Colonic mucosa (tissue), 4 donors: ENCODE measurements at places on chromosomes 2 and 18. TPM values are rescaled to one million over a fixed set of nuclear protein-coding genes. Genes with fewer than 3 reads are reported as not detected.

- no peak for DNase-seq
- no peaks in the 10 kb centered on the region for H3K27me3 ChIP-seq
- no peaks in the 10 kb centered on the region for H3K36me3 ChIP-seq
- H3K4me1 ChIP-seq = no peaks in the 10 kb centered on the region
- H3K27ac ChIP-seq = no peak overlapping the region
- no peak overlapping the region for H3K4me3 ChIP-seq
These were observed 8.6 kb upstream of the MAP3K20 start for GRCh38 chr2:173066887-173067676.

TDRD15 gene
- not detected for total RNA-seq

DNA sequence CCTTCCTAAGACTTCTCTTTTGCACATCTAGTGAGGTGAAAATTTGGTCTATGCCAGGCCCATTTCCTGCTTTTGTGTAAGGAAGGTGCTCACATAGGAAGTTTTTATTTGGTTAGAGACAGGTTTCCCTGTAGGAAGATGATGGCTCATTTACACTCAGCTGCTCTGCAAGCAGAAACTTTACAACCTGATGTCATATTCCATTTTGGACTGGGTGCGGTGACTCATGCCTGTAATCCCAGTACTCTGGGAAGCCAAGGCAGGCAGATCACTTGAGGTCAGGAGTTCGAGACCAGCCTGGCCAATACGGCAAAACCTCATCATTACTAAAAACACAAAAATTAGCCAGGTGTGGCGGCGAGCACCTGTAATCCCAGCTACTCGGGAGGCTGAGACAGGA is 35.8 kb downstream of the CASP10 start:
- H3K4me1 ChIP-seq = no peaks in the 10 kb centered on the region
- peak overlapping the region; percentile 82 for H3K27ac ChIP-seq
- peak; percentile 62 for DNase-seq
- peaks cover 4% of the 10 kb centered on the region for H3K36me3 ChIP-seq
- H3K4me3 ChIP-seq = no peak overlapping the region
- H3K27me3 ChIP-seq = no peaks in the 10 kb centered on the region

DNA sequence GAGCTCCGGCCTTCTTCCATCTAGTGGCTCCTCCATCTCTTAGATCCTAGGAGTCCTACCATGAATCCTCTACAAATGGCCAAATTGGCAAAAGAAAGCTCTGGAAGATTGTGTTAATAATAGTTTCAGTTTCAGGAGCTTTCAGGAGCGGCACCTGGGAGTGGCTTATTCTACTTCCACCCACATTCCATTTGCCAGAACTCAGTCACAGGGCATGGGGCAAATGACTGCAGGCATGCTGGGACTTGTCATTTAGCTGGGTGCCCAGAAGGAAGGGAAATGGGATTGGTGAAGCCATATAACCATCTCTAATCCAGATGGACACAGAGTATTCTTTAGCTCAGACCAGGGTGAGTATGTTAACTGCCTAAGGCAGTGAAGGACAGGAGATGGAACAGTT is 3.6 kb upstream of the LRATD1 start:
- peak overlapping the region; percentile 19 for H3K27ac ChIP-seq
- H3K4me3 ChIP-seq = no peak overlapping the region
- H3K27me3 ChIP-seq = no peaks in the 10 kb centered on the region
- H3K4me1 ChIP-seq = peaks cover 4% of the 10 kb centered on the region
- H3K36me3 ChIP-seq = no peaks in the 10 kb centered on the region

DNA sequence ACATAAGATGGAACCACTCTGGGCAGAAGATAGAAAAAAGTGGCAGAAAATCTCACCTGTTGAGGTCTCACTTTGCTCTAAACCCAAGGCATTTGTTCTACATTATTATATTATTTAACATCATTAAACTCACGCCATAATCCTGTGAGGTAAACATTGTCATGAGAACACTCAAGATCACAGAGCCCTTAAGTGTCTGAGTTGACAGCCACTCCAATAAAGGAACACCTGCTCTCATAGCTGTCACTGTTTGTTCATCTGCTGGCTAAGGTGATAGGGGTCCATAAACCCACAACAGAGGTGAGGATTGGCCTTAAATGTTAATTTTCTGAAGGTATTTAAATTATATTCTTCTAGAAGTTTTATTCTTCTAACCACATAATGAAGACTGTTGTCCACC is 439.7 kb downstream of the RIT2 start:
- H3K27me3 ChIP-seq = no peaks in the 10 kb centered on the region
- H3K36me3 ChIP-seq = no peaks in the 10 kb centered on the region
- H3K4me3 ChIP-seq = no peak overlapping the region
- no peak for DNase-seq

TNS1 gene
- 164 TPM for total RNA-seq

NTSR2 gene
- total RNA-seq = not detected

- no peaks in the 10 kb centered on the region for H3K36me3 ChIP-seq
- no peak overlapping the region for H3K27ac ChIP-seq
- no peak for DNase-seq
- no peaks in the 10 kb centered on the region for H3K27me3 ChIP-seq
These were observed 115.3 kb upstream of the NDUFV2 start for GRCh38 chr18:8987241-8987640.

- no peak for DNase-seq
- H3K4me1 ChIP-seq = no peaks in the 10 kb centered on the region
- no peak overlapping the region for H3K4me3 ChIP-seq
- H3K27me3 ChIP-seq = no peaks in the 10 kb centered on the region
- H3K27ac ChIP-seq = no peak overlapping the region
These were observed 114.9 kb upstream of the XIRP2 start for GRCh38 chr2:166773308-166773949.

GRCh38 chr2:70651727-70652126 is 98.1 kb upstream of the TGFA start:
- no peaks in the 10 kb centered on the region for H3K36me3 ChIP-seq
- no peak overlapping the region for H3K27ac ChIP-seq
- no peaks in the 10 kb centered on the region for H3K4me1 ChIP-seq
- no peaks in the 10 kb centered on the region for H3K27me3 ChIP-seq

TEX44 gene
- total RNA-seq = not detected

- H3K4me1 ChIP-seq = no peaks in the 10 kb centered on the region
- H3K27me3 ChIP-seq = no peaks in the 10 kb centered on the region
- no peak overlapping the region for H3K27ac ChIP-seq
- no peak for DNase-seq
- no peak overlapping the region for H3K4me3 ChIP-seq
These were observed 21.4 kb upstream of the SH3BP4 start for GRCh38 chr2:234930397-234930796.

GRCh38 chr2:65656160-65656718 is 223.8 kb upstream of the SPRED2 start:
- no peak overlapping the region for H3K4me3 ChIP-seq
- no peaks in the 10 kb centered on the region for H3K4me1 ChIP-seq
- H3K36me3 ChIP-seq = no peaks in the 10 kb centered on the region
- H3K27ac ChIP-seq = no peak overlapping the region
- H3K27me3 ChIP-seq = no peaks in the 10 kb centered on the region

GRCh38 chr2:11495844-11496681 is 30.1 kb upstream of the E2F6 start:
- no peak for DNase-seq
- no peak overlapping the region for H3K27ac ChIP-seq
- no peak overlapping the region for H3K4me3 ChIP-seq
- H3K4me1 ChIP-seq = no peaks in the 10 kb centered on the region
- H3K36me3 ChIP-seq = no peaks in the 10 kb centered on the region

DNA sequence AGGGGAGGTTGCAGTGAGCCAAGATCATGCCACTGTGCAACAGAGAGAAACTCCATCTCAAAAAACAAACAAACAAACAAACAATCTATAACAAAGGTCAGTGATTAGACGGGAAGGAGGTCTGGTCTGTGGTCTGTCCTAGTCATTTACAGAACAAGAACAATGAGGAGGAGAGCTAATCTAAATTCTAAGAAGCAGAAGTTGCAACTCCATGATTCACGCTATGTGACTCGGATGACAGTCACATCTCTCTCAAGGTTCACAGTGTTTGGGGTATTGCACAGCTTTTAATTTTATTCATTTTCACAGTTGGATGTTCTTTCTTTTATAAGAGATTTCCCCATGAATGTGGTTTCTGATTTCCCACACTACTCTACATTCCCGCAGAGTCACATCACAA is 218.7 kb upstream of the PIEZO2 start:
- H3K4me3 ChIP-seq = no peak overlapping the region
- no peak overlapping the region for H3K27ac ChIP-seq

TBR1 gene
- total RNA-seq = not detected

DNA sequence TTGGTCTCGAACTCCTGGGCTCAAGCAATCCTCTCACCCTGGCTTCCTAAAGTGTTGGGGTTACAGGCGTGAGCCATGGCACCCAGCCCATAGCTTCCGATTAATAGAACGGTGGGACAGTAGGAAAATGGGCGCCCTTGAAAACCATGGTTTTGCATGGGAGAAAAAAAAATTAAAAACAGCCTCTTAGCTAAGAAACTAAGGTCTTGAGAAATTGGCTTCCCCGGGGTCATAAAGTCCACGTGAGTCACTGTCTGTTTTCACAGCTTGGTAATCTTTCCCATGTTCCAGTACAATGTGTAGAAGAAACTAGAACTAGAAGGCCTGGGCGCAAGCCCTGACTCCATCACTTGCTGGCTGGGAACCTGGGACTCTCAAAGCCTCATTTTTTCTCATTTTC is 20.7 kb downstream of the B3GNT2 start:
- DNase-seq = no peak
- no peaks in the 10 kb centered on the region for H3K36me3 ChIP-seq
- H3K4me3 ChIP-seq = no peak overlapping the region
- H3K4me1 ChIP-seq = no peaks in the 10 kb centered on the region
- H3K27me3 ChIP-seq = no peaks in the 10 kb centered on the region

DNA sequence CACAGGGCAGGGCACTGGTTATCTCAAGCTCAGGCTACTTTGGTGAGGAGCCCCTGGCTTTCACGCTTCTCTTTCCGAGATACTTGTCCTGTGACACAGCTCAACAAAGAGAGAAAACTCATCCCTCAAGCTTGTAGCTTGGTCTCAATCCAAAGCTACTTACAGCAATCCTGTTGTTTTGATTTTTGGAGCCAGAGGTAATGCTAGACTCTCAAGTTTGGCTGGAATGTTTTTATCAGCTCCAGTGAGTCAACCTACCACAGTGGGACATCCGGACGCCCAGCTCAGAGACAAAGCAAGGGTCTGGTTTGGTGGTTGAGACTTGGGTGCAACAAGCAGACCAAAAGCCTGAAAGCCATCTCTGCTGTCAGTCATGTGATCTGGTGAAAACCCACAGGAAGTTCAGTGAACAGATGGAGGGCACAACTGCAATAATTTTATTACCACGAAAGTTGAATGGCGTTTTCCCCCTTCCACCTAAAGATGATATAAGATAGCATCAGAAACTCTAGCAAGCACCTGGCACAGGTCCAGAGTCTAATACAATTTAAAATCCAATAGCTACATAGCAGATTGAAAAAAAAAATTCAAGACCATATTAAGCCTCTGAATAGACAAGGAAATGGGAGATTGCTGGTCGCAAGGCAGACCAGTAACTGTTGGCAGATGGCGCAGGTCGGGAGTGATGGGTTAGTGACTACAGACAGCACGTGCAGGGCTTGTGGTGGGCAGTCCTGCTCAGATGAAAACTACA is 102.3 kb upstream of the SMAD7 start:
- peaks cover 3% of the 10 kb centered on the region for H3K4me1 ChIP-seq
- H3K27me3 ChIP-seq = no peaks in the 10 kb centered on the region
- no peak for DNase-seq
- H3K36me3 ChIP-seq = no peaks in the 10 kb centered on the region

GRCh38 chr2:8388781-8389180 is 293.1 kb upstream of the ID2 start:
- H3K4me1 ChIP-seq = no peaks in the 10 kb centered on the region
- H3K27ac ChIP-seq = peak overlapping the region; percentile 37
- H3K4me3 ChIP-seq = no peak overlapping the region
- no peaks in the 10 kb centered on the region for H3K36me3 ChIP-seq
- DNase-seq = peak; percentile 39
- H3K27me3 ChIP-seq = no peaks in the 10 kb centered on the region

DSC3 gene
- total RNA-seq = 0.37 TPM

DNA sequence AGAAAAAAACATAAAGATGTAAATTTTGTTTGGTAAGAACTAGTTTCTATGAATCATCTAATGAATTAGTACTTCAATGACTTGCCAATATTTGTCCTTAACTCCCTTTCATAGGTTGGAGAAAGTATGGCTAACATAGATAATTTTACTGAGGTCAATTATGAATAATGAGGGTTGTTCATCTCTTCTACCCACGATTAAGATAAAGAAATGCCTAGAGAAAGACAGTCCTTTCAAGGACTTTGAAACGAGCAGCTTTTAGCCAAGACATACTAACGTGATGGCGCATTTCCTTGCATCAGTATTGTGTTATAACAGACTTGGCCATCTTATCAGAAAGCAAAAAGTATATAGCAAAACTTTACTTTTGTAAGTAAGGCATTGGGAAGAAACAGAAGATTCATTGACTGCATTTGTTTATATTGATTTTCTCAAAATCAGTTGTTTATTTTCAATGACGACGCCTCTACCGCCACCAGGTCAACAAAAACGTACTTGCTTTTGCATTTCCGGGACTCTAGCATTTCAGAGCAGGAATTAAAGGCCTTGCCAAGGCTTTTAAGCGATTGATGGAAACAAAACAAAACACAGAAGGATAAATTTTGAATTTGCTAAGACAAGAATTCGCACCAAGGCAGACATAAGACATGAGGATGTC is 961 bp downstream of the RBM43 start:
- DNase-seq = no peak
- no peaks in the 10 kb centered on the region for H3K4me1 ChIP-seq

EFR3B gene
- 1.8 TPM for total RNA-seq

SCRN3 gene
- total RNA-seq = 19.1 TPM
